T-helper 17 cell (primary cell): ENCODE measurements at places on chromosomes 6 and 20. TPM values are rescaled to one million over a fixed set of nuclear protein-coding genes. Genes with fewer than 3 reads are reported as not detected.

The POM121L2 gene
- total RNA-seq: not detected

DNA sequence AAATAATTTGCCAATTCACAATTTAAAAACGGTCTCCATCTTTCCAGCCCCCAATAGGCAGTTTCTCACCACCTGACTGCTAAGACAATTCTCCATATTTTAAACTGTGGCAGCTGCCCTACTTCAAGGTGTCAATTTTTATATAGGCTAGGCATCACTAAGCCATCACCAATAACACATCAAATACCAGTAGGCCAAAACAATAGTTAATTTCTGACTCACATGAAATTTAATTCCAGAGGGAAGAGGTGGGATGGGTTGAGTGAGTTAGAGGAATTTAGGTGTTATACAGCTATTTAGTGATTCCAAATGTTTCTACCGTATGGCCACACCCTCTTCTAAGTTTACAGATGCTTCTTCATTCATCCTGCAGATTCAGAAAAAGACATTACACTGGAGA is 49.9 kb downstream of the GFRAL start:
- H3K27me3 ChIP-seq: no peaks in the 10 kb centered on the region
- DNase-seq: no peak
- H3K4me3 ChIP-seq: no peak overlapping the region
- H3K4me1 ChIP-seq: no peaks in the 10 kb centered on the region

- H3K27ac ChIP-seq: peak overlapping the region; percentile 94
- DNase-seq: no peak
- peaks cover 19% of the 10 kb centered on the region for H3K4me1 ChIP-seq
- H3K4me3 ChIP-seq: peak overlapping the region; percentile 58
- H3K27me3 ChIP-seq: peaks cover 49% of the 10 kb centered on the region
Observed at GRCh38 chr6:149940672-149940982, 1.2 kb upstream of the ULBP2 start.

- no peak overlapping the region for H3K4me3 ChIP-seq
- H3K4me1 ChIP-seq: peaks cover 34% of the 10 kb centered on the region
- H3K27me3 ChIP-seq: no peaks in the 10 kb centered on the region
- H3K36me3 ChIP-seq: peaks cover 8% of the 10 kb centered on the region
- no peak for DNase-seq
Observed at GRCh38 chr6:152167641-152168603, 360.4 kb downstream of the ESR1 start.

The C20orf144 gene
- total RNA-seq: 0.45 TPM

The CRISP1 gene
- not detected for total RNA-seq

DNA sequence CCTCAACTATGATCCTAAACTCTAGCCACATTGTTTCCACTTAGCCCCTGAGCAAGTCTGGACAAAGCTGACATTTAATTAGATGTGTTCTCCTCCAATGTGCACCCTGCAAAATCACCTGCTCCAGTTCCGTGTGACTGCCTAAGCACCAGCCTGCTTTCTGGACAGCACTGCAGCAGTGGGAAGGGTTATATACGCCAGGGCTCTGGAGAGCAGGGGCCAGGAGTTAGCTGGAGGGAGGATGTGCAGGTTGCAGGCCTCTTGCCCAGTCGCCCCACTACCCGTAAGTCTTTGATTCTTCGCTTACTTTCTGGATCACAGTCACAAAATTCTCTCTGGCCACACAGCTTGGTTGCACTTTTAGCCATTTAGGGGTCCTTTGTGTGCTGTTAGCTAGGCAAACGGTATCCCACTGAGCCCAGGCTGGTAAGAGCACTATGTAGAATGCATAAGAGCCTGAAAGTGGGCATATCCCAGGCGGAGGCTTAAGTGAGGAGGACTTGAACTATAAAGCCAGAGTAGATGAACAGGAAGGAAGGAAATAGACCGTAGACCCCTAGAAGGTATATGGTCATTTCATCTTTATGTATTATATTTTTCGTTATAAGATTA is 10.7 kb upstream of the PLEKHG1 start:
- H3K4me1 ChIP-seq: peaks cover 2% of the 10 kb centered on the region
- no peaks in the 10 kb centered on the region for H3K36me3 ChIP-seq
- H3K27me3 ChIP-seq: peaks cover 30% of the 10 kb centered on the region

DNA sequence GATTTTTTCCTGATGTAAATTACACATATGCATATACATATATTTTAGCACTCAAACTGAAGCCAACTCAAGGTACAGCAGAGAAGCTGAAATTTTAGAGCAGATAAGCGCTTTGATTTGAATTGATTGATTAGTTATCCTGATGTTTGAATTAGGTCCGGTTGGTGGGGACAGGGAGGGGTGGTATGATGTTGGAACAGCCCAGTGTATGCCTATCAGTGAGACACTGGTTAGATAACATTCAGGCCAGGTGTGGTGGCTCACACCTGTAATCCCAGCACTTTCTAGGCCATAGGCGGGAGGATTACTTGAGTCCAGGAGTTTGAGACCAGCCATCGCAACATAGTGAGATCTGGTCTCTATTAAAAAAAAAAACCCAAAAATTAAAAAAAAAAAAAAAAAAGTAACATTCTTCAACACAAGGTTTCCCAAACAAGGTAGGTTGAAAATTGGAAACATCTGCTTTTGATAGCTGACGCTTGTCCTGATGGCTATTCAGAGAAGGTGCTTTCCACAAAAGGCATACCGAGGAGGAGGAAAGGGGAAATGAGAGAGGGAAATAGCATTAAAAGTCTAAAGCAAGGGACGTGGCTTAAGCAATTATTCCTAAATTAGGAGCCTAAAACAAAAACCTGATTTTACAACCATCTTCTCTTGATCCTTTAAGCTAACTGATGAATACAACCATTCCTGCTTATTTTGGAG is 288.4 kb upstream of the JARID2 start:
- H3K4me1 ChIP-seq: no peaks in the 10 kb centered on the region
- no peak for DNase-seq
- H3K36me3 ChIP-seq: no peaks in the 10 kb centered on the region
- no peaks in the 10 kb centered on the region for H3K27me3 ChIP-seq
- no peak overlapping the region for H3K4me3 ChIP-seq

GRCh38 chr6:135728589-135728988 is 122.9 kb upstream of the PDE7B start:
- no peaks in the 10 kb centered on the region for H3K4me1 ChIP-seq
- H3K27ac ChIP-seq: no peak overlapping the region

The PRSS16 gene
- 0.80 TPM for total RNA-seq

GRCh38 chr6:170253226-170253909 is 37.5 kb downstream of the DLL1 start:
- peaks cover 33% of the 10 kb centered on the region for H3K27me3 ChIP-seq
- no peaks in the 10 kb centered on the region for H3K36me3 ChIP-seq
- H3K4me1 ChIP-seq: peaks cover 2% of the 10 kb centered on the region
- no peak overlapping the region for H3K4me3 ChIP-seq
- H3K27ac ChIP-seq: no peak overlapping the region

GRCh38 chr6:16238963-16239797 is 793 bp downstream of the GMPR start:
- H3K27me3 ChIP-seq: peaks cover 27% of the 10 kb centered on the region
- peak overlapping the region; percentile 93 for H3K4me3 ChIP-seq
- H3K4me1 ChIP-seq: peaks cover 15% of the 10 kb centered on the region
- H3K27ac ChIP-seq: peak overlapping the region; percentile 86
- DNase-seq: no peak

The ARG1 gene
- total RNA-seq: not detected

GRCh38 chr6:81621816-81622395 is 130.6 kb downstream of the TENT5A start:
- H3K4me1 ChIP-seq: no peaks in the 10 kb centered on the region
- no peaks in the 10 kb centered on the region for H3K27me3 ChIP-seq
- DNase-seq: no peak
- H3K36me3 ChIP-seq: no peaks in the 10 kb centered on the region

DNA sequence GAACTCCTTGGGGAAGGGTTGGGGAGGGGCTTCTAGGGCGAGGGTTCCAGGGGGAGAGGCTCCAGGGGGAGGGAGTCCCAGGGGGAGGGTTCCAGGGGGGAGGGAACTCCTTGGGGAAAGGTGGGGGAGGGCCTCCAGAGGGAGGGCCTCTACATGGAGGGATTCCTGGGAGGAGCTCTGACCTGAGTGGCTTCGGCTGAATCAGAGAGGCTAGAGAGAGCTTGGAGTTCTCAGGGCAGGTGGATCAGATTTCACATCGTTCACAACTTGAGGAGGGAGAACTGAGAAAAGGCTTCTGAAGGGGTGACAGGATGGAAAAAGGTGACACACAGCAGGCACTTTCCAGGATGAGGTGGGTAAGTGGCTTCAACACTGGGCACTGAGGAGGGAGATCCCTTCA is 49.1 kb downstream of the DAAM2 start:
- no peaks in the 10 kb centered on the region for H3K36me3 ChIP-seq
- no peak overlapping the region for H3K4me3 ChIP-seq
- H3K4me1 ChIP-seq: no peaks in the 10 kb centered on the region
- DNase-seq: no peak
- H3K27ac ChIP-seq: no peak overlapping the region

DNA sequence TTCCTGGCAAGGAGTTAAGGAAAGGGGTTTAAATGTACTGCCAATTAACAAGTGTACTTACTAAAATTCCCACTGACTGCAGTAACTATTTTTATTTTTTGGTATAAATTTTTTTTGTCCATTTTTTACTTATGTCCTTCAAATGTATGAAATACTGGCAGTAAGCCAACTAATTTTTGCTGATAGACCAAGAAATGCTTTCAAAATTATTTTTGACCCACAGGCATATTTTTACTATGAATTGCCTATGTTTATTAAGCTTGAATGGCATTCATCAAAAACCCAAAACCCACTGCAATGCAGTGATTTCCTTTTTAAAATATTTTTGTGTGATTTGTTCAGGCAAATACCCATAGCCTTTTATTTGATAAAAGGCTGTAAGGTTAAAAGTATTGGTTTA is 560.1 kb downstream of the UTRN start:
- H3K27me3 ChIP-seq: no peaks in the 10 kb centered on the region
- DNase-seq: no peak

The ARMC12 gene
- total RNA-seq: 0.78 TPM

The LY6G6C gene
- not detected for total RNA-seq

DNA sequence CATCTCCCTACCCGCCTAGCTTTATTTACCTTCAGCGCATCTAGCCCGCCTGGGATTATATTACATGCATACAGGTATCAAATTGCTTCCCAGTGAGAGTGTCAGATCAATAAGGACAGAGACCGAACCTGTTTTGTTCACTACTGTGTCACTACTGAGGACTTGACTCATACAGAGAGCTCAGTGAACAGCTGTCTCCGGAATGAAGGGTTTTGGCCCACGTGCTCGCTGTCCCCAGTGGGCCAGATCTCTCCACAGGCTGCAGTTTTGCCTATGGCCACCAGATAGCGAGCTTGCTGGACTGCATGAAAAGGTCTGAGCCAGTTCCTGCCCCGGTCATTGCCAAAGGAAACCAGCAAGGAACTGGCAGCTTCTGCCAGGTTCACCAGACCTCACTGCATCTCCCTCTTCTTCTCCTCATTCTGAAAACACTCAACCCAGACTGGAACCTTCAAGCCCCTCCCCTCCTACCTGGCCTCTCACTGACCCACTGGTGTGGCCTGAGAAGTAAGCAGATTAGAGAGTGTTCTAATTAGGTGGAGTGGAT is 150.8 kb downstream of the ZMYND8 start:
- DNase-seq: no peak
- no peak overlapping the region for H3K4me3 ChIP-seq
- peaks cover 6% of the 10 kb centered on the region for H3K4me1 ChIP-seq
- no peak overlapping the region for H3K27ac ChIP-seq

GRCh38 chr20:49172413-49172812 is 15.7 kb downstream of the STAU1 start:
- H3K4me3 ChIP-seq: no peak overlapping the region
- DNase-seq: no peak
- no peaks in the 10 kb centered on the region for H3K27me3 ChIP-seq
- H3K27ac ChIP-seq: no peak overlapping the region
- peaks cover 26% of the 10 kb centered on the region for H3K4me1 ChIP-seq

- peaks cover 2% of the 10 kb centered on the region for H3K4me1 ChIP-seq
- no peak for DNase-seq
- peaks cover 44% of the 10 kb centered on the region for H3K27me3 ChIP-seq
- peaks cover 6% of the 10 kb centered on the region for H3K36me3 ChIP-seq
- H3K27ac ChIP-seq: no peak overlapping the region
- H3K4me3 ChIP-seq: no peak overlapping the region
Observed at GRCh38 chr6:14193524-14193923, 76.0 kb downstream of the CD83 start.

GRCh38 chr6:137871291-137871690 is 4.2 kb downstream of the TNFAIP3 start:
- H3K27me3 ChIP-seq: peaks cover 4% of the 10 kb centered on the region
- peaks cover 31% of the 10 kb centered on the region for H3K36me3 ChIP-seq
- H3K4me1 ChIP-seq: peaks cover 68% of the 10 kb centered on the region
- DNase-seq: no peak
- H3K4me3 ChIP-seq: peak overlapping the region; percentile 88
- H3K27ac ChIP-seq: peak overlapping the region; percentile 96

GRCh38 chr20:23358563-23358906 is 3.4 kb upstream of the GZF1 start:
- H3K27ac ChIP-seq: peak overlapping the region; percentile 94
- peaks cover 11% of the 10 kb centered on the region for H3K4me1 ChIP-seq
- H3K4me3 ChIP-seq: peak overlapping the region; percentile 93
- H3K36me3 ChIP-seq: no peaks in the 10 kb centered on the region

The CENPW gene
- 2.0 TPM for total RNA-seq

DNA sequence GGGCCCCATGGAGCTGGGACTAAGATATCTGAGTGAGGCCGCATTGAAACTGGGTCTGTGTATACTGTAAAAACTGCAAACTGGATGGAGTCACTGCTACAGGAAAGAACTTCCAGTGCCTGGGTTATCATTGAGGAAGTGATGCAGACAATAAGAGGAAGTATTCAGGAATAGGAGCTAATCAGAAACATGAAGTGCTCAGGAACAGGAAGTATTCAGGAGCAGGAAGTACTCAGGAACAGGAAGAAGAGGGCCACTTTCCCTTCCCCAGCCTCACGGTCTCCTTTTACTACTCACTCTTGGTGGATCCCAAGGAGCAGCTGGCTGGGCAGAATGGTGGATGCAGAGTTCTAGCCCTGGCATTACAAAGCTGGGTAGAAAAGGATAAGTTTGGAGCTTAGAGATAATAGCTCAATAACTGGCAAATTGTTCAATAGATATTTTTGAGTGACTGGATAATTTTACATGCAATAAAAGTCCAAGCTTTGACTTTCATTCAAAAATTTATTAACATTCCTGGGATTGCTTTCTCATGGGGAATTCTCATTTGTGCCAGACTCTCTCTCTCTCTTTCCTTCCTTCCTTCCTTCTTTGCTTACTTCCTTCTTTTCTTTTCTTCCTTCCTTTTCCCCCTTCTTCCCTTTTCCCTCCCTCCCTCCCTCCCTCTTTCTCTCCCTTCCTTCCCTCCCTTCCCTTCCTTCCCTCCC is 82.2 kb upstream of the PAX1 start:
- H3K36me3 ChIP-seq: no peaks in the 10 kb centered on the region
- H3K27ac ChIP-seq: no peak overlapping the region
- H3K4me3 ChIP-seq: no peak overlapping the region
- no peak for DNase-seq
- peaks cover 48% of the 10 kb centered on the region for H3K27me3 ChIP-seq

- no peaks in the 10 kb centered on the region for H3K36me3 ChIP-seq
- H3K4me3 ChIP-seq: no peak overlapping the region
- H3K27ac ChIP-seq: no peak overlapping the region
- no peaks in the 10 kb centered on the region for H3K4me1 ChIP-seq
- H3K27me3 ChIP-seq: peaks cover 68% of the 10 kb centered on the region
Observed at GRCh38 chr6:27986928-27987725, 30.1 kb downstream of the OR2B6 start.

- H3K36me3 ChIP-seq: no peaks in the 10 kb centered on the region
- no peak for DNase-seq
- H3K27ac ChIP-seq: no peak overlapping the region
- no peaks in the 10 kb centered on the region for H3K4me1 ChIP-seq
- H3K4me3 ChIP-seq: no peak overlapping the region
Observed at GRCh38 chr20:40591119-40591518, 97.9 kb downstream of the MAFB start.
